Activated CD4-positive, alpha-beta T cell treated with anti-CD3 and anti-CD28 coated beads, Interleukin-2, amount 10 ng/mL, durations not matched to agents 7 days and 5 days (primary cell): ENCODE measurements at places on chromosomes 11 and 22. TPM values are rescaled to one million over a fixed set of nuclear protein-coding genes. Genes with fewer than 3 reads are reported as not detected.

DNA sequence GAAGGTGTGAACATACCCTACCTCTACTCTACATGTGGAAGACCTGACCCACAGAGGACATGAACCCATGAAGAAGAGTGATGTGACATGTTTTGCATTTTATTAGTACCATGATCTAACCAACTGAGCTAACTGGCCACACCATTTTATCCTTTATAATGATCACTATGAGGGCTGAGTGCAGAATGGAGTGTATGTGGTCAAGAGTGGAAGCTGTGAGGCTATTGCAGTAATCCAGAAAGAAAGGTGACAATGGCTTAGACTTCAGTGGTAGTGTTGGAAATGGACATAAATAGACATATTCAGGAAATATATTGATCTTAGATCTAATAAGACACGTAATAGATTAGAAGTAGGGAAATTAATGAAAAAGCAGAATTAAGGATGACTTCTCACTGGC, 3.8 kb downstream of the SRSF8 start:
- no peak for DNase-seq

DNA sequence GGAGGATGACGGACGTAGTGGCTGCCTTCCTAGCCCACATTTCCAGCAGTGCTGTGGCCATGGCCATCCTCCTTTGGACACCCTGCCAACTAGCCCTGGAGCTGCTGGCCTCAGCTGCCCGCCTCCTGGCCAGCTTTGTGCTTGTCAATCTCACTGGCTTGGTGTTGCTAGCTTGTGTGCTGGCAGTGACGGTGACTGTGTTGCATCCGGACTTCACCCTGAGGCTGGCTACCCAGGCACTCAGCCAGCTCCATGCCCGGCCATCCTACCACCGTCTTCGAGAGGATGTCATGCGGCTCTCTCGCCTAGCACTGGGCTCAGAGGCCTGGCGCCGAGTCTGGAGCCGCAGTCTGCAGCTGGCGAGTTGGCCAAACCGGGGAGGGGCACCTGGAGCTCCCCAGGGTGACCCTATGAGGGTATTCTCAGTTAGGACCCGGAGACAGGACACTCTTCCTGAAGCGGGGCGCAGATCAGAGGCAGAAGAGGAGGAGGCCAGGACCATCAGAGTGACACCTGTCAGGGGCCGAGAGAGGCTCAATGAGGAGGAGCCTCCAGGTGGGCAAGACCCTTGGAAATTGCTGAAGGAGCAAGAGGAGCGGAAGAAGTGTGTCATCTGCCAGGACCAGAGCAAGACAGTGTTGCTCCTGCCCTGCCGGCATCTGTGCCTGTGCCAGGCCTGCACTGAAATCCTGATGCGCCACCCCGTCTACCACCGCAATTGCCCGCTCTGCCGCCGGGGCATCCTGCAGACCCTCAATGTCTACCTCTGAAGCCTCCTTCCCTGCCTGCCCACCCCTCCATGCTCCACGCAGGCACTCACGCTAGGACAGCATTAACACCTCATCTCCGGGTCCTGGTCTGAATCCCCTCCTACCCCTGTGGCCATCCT, 1.6 kb downstream of the RNF26 start:
- DNase-seq, result no peak

DNA sequence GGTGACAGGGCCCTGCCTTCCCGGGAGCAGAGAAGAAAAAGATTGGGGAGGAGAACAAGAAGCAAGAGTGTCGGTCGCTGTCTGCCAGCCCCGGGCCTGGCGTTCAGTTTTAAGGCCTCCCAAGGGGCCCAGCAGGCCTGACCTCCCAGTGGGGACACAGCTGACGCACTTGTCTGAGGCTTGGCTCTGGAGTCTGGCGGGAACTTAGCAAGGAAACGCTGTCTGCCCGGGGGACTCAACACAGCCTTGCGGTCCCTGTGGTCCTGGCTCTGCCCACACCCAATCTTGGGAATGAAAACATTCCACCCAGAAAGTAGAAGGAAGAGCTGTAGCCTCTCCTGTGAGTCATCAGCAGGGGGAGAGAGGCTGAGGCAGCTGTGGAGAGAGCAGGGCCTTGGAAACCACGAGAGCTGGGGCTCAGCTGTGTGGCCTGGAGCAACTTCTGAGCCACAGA, 54.4 kb downstream of the TRAF6 start:
- DNase-seq, result no peak

- no peak for DNase-seq
Observed at GRCh38 chr11:95585069-95585751, 204.4 kb downstream of the FAM76B start.

DNA sequence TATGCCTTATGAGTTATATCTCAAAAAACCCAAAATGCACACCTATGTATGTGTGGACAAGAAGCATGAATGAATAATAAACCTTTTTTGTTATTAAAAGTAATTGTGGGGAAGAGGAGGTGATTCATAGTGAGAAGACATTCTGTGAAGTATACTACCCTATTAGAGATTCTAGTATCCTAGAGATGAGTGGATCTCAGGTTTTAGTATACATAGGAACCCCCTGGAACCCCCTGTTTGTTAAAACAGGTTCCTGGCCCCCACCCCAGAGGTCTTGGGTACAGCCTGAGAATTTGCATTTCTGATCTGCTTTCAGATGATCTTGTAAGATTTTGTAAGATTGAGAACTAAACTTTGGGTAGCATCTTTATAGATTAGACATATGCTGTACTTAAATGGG, 17.5 kb downstream of the NUCB2 start:
- DNase-seq, result no peak

GRCh38 chr11:75468534-75469340, 35.7 kb upstream of the KLHL35 start:
- DNase-seq, result no peak

GRCh38 chr22:22755778-22756100, 111.3 kb downstream of the GGTLC2 start:
- no peak for DNase-seq

DNA sequence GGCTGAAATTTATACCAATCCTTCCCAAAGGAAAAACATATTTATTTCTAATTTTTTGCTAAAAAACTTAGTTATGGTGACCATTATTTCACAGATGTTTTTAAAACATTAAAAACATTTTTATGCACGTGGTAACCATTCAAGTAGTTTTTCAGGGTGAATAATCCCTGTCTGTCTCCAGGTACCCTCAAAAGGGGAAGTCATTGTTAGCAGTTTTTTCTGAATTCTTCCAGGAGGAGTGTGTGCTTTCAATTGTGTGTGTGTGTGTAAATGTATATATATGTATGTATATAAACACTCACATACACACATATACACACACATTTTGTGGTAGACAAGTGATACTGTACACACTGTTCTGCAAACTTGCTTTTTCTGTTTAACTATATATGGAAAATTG, 43.9 kb downstream of the MIAT start:
- no peak for DNase-seq

DNA sequence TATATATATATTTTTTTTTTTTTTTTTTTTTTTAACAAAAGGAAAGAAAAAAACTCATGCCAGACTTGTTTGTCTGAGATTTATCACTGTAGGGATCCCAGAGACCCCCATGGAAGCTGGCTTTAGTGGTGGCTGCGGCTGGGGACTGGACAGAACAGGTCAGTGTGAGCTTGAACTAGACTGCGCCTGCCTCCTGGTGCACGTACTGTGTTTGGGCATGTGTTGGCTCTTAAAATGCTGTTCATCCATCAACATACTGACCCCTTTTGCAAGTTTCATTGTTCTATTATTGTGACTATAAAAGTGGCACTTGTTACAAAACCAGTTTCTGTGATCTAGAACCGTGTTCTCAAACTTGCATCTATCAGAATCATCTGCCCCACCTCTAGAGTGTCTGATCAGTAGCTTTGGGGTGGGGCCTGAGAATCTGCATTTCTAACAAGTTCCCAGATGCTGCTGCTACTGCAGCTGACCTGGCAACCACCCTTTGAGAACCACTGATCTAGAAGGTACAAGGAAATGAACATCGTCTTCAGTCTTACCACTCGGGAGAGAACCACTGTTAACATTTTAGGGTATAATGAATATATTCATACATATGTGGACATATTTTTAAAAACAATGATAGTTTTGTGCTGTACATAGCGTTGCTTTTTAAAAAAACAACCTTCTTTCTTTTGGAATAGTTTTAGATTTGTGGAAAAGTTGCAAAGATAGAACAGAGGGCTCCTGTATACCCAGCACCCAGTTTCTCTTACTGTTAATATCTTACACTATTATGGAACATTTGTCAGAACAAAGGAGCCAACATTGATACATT, 54.0 kb downstream of the ZNRF3 start:
- DNase-seq, result no peak

DNA sequence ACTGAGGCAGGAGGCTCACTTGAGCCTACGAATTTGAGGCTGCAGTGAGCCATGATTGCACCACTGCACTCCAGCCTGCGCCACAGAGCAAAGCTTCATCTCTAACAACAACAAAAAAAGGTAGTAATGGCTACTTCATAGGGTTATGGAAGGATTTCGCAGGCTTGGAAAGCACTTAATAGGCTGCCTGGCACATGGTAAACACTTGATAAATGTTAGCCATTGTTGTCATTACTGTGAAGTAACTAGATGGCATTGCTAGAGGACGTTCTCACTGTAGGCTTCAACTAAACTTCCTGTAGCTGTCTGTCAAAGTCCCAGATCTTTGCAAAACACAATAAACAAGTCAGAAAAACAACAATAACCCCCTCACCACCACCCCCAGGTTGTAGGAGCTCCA, 357.2 kb upstream of the NARS2 start:
- DNase-seq, result no peak

- DNase-seq, result no peak
Observed at GRCh38 chr11:86630229-86630981, 42.0 kb downstream of the ME3 start.

DNA sequence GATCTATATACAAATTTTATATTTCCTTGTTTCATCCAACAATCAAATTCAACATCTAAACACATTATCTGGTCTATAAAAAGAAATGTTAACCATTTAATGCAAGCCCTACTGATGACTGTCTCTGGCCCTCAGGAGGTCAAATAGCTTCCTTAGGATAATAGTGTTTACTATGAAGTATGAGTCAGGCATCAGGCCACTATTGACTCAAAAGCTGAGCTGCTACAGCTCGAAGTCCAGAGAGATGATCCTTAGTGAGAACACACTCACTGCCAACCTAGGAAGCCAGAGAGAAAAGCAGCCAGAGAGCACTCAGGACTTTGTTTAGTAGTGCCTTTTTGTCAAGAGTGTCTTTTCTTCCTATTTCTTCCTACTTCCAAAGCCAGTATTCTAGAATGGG, 171.8 kb downstream of the SOX6 start:
- DNase-seq, result no peak

DNA sequence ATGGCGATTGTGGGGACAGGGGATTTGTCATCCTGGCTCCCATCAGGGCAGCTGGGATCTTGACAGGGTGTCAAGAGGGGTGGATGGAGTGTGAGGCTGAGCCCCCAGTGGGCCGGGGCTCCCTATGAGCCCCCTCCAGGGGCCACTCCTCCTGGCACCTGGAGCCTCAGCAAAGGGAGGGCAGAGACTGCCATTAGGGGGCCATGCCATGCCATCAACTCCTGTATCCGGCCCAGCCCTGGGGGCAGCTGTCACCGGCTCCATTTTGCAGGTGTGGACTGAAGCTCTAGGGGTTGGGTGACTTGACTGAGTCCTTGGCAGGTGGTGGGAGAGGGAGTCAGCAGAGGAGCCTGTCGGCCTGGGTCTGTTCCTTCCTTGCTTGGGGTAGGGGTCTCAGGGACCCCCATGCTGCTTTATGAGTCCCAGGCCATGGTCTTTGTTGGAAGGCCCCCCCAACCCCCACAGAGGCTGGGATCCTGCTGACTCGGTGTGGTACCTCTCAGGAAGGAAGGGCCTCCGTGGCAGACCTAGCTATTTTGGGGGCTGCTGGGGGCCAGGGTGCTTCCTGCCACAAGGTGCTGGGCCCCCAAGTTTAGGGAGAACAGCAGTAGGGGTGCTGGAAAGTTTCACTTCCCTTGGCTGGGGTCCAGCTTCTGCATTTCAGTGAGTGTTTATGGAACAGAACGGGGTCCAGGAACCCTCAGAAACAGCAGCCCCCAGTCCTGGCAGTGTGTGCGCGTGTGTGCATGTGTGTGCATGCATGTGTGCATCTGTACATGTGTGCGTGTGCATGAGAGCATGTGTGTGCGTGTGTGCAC, 1.5 kb downstream of the ACY3 start:
- DNase-seq, result no peak

DNA sequence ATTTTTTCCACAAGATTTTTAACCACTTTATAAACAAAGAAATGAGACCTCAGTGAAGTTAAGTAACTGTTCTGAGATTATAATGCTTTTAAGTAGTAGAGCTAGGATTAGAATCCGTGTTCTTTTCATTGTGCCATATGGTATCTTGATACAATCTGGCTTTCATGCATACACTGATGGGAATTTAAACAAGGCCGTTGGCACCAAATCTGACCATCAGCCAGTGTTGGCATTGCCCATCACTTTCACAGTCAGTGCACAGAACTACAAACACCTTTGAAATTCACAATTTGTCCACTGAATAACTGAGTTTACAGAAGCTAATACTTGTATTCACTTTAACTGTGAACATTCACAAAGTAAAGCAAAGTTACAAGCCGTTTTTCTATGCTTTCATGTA, 1228.0 kb downstream of the TBC1D22A start:
- DNase-seq, result no peak

CEP126 gene
- total RNA-seq, result 0.50 TPM

KCNE3 gene
- total RNA-seq, result not detected

MS4A6E gene
- total RNA-seq, result not detected

GRIK4 gene
- not detected for total RNA-seq

FZD4 gene
- total RNA-seq, result not detected

GRIA4 gene
- not detected for total RNA-seq

PITPNM1 gene
- total RNA-seq, result 110 TPM
